Activated CD4-positive, CD25-positive, alpha-beta regulatory T cell treated with anti-CD3 and anti-CD28 coated beads, Interleukin-2, amount 50 U/mL, for 72 hours (primary cell): ENCODE measurements at places on chromosomes 5 and 9.

DNA sequence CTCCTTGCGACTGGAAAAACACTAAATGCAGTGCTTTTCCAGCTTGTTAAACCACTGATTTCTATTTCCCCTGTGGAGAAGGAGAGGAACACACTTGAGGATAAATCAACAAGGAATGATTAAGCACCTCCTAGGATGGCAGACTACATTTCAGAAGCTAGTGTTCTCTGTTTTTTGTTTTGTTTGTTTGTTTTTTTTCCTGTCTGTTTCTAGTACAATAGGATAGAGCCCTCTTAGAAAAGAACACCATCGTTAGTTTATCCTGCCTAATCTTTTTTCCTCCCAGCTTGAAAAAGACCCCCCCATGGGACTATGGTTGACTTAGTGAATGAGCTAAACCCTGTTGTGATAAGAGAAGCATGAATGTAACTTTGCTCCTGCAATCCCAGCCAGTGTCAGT lies 3.9 kb upstream of the TAL2 start:
- DNase-seq: no peak

GRCh38 chr5:32225445-32225844 lies 51.3 kb upstream of the GOLPH3 start:
- DNase-seq: no peak

GRCh38 chr9:88529496-88529895 lies 5.5 kb upstream of the NXNL2 start:
- no peak for DNase-seq

DNA sequence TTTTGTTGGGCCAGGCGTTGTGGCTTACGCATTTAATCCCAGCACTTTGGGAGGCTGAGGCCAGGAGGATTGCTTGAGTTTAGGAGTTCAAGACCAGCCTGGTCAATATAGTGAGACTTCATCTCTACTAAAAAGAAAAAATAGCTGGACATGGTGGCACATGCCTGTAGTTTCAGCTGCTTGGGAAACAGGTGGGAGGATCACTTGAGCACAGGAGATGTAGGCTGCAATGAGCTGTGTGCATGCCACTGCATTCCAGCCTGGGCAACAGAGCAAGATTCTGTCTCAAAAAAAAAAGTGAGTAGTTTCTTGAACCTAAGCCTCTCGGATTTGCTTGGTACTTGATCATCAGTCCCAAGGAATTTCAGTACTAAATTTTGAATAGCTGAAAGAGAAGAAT lies 26.9 kb downstream of the G3BP1 start:
- DNase-seq: no peak

DNA sequence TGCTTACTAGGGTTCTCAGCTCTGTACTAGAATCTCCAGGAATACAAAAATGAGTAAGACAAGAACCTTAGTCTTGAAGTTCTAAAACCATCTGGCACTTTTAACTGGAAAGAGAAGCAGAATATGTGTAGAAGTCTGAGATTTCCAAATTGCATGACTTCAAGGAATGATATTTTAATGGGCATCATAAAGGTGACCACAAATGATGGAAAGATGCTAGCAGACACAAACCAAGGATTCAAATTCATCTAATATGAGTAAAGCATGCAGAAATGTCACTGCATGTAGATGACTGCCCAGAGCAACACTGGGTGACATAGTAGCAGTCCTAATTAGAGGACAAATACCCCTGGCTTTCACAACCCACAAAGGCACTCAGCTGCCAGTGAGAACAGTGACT lies 117.2 kb downstream of the RPS23 start:
- no peak for DNase-seq

DNA sequence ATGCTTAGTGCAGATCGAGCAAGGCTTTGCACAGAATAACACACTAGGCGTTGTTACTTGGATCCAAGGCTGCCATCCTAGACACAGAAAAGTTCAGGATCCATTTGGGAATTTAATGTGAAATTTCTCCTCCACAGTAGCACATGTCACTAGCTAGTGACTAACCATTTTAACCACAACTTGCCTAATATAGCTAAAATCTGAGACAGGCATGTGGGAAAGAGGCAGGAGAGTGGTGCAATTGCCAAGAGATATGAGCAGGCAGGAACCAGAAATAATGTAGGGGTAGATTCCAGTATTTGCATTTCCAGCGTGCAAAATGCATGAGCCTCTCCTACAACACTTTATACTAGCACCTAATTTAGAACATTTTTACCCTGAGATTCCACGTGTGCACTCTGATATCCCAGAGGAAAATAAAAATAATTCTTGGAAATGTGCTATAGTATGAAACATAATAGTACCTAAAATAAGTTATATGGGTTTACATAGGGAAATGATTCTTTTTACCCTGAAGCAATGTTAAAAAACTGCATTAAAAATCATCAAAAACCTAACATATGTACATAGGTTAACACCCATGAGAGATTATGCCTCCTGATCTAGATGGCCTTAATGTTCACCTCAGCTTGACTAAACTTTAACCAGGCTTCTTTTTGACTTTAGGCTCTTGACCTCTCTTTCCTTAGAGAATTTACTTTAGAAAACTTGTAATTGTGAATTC lies 1230.6 kb upstream of the NUDT12 start:
- DNase-seq: no peak

GRCh38 chr9:86909388-86909787 lies 37.9 kb downstream of the GAS1 start:
- DNase-seq: no peak

- no peak for DNase-seq
These were observed 1209.8 kb upstream of the CDH6 start for GRCh38 chr5:29983528-29984155.

- DNase-seq: no peak
These were observed 24.7 kb upstream of the TAS2R1 start for GRCh38 chr5:9654886-9655285.

DNA sequence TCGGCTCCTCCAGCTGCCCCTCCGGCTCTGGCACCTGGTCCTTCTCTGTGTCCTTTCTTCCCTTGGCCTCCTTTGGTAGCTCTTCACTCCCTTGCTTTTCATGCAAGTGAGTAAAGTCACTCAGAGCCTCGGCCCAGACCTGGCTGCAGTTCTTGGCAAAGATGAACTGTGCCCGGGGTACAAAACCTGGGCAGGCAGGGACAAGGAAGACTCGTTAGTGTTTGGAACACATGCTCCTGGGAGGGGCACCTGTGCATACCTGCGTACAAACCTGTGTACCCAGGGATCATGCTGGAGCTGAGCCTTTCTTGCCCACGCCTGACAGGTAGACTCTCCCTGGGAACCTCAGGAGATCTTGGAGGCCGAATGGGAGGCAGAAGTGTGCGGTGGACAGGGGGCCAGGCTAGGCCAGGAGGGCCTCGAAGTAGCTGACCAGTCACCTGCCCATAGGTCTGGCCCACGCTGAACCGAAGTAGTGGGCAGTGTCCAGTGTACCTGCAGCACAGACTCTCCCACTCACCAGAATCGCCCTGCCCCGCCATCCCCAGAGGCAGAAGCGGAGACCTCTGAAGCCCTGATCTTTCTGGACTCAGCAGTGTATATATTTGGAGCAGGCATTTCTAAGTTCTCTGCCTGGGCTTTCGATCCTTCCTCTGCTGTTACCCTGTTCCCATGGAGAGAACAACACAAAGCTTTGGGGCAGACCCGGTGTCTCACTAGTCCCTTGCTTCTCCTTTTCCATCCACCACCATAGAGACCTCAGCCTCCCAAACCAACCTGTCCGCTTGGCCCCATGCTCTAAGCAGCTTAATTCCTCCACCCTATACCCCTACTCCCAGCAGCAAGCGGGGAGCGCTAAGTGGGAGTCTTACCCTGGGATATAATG lies 41.9 kb upstream of the TESK1 start:
- no peak for DNase-seq

- DNase-seq: no peak
These were observed 5.7 kb downstream of the TRIM52 start for GRCh38 chr5:181255276-181255675.

- DNase-seq: no peak
These were observed 84.1 kb downstream of the MAMDC2 start for GRCh38 chr9:70127540-70128416.

- DNase-seq: no peak
These were observed 14.2 kb upstream of the PHYKPL start for GRCh38 chr5:178246624-178247279.

DNA sequence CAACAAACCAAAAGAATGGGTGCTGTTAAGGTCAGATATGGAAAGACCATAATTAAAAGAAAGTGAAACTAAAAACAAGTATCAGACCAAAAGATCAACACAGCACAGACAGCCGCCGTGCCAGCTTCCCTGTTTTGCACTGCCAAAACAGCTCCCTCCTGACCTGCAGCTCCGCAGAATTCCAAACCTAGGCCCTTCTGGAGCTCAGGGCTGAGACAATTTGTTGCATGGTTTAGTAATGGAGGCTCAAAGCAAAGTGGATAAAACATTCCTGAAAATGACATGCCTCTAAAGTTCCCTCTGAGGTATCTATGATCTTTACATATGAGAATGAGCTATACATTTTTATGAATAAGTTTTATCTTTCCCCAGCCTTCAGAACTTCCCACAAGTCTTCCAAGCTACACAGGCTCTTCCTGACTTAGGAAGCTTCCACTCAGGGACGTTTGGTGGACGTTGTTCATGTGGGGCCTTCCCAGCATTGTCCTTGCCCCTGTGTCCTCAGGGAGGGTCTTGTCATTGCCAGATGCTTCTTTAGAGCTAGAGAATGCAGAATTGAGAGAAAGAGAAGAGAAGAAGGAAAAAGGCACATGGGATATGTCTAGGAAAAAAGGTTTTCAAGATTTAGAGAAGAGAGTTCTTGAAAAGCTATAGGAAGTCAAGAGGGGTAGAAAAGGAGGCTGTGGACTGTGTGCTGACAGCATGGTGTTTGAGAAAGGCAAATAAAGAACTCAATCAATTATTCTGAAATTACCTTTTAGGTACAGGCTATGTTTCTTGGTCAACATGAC lies 28.4 kb upstream of the SSBP2 start:
- DNase-seq: peak; percentile 45

DNA sequence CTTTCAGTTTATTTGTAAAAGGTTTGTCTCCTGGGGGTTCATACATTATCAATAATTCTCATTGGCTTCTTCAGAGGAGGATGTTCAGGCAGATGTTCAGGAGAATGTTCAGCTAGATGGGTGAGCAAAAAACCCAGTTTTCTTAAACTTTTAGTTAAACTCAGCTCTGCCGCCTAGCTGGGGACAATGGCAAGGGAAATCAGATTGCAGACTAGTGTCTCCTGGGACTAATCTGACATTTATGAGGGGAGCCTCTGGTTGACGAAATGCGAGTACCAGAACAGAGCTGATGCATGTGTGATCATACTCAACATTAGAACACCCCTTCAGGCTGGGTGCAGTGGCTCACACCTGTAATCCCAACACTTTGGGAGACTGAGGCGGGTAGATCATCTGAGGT lies 314.4 kb downstream of the ARL15 start:
- DNase-seq: no peak

DNA sequence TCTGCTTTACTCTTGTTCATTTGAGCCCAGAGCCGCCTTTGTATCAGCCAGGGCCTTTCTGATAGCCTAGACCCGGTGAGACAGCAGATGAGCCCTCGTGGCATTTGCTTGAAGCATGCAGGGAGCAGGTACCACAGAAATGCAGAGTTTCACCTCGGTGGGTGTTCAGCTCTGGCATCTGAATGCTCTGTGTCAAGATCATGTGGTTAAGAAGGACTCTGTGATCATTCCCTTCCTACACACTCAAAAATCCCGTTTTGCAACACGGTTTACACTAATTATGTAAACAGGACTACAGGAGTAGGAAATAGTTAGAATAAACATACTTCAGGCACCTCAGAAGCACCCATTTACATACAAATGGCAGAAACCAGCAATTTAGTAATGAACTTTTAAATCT lies 67.2 kb downstream of the MVB12B start:
- no peak for DNase-seq

GRCh38 chr5:143860211-143860610 lies 48.2 kb downstream of the HMHB1 start:
- DNase-seq: no peak

DNA sequence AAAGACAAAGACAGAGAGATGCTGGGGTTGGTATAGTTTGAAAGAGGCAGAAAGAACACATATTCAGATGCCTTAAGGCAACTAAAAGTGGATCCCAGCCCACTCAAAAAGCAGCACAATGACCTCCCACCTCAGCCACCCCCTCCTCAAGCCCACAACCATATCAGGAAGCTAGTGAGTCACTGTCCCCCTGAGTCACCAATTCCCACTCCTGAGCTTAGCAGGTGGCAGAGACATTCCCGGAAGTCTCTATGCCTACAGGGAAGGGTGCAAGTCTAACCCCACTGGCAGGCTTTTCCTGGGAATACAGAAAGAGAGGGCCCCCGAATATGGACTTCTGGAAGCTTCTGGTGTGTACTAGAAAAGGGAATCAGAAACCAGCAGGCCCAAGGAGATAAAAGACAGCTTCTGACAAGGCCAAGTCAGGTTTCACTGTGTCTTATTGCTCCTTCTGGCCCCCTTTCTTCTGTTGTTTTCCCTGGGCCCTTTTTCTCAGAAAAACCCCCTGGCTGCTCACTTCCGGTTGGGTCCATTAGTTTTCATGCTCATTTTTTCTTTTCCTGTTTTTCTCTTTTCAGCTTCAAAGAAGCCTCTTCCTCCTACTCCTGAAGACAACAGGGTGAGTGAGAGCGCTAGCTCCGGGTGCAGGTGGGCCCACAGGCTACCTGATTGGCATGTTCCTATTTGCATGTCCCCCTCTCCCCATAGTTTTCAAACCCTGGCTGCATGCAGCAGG lies 36.8 kb downstream of the ITK start:
- peak; percentile 48 for DNase-seq

GRCh38 chr5:148831590-148832565 lies 5.5 kb downstream of the ADRB2 start:
- no peak for DNase-seq
